ENCODE measurements at places on chromosomes 12 and 14. TPM values are rescaled to one million over a fixed set of nuclear protein-coding genes. Genes with fewer than 3 reads are reported as not detected.

The KIF5A gene
- 2.6 TPM for total RNA-seq

The TAS2R19 gene
- 1.9 TPM for total RNA-seq

The KLRC1 gene
- total RNA-seq = not detected

The GABARAPL1 gene
- total RNA-seq = 47.7 TPM

The CBLN3 gene
- total RNA-seq = 5.5 TPM

The CEP170B gene
- total RNA-seq = 39.6 TPM

The SRGAP1 gene
- 13.2 TPM for total RNA-seq

The RCOR1 gene
- 23.7 TPM for total RNA-seq

Measured in chondrocyte (in vitro differentiated cells).